T-cell (primary cell): ENCODE measurements at places on chromosomes 11 and 22.

DNA sequence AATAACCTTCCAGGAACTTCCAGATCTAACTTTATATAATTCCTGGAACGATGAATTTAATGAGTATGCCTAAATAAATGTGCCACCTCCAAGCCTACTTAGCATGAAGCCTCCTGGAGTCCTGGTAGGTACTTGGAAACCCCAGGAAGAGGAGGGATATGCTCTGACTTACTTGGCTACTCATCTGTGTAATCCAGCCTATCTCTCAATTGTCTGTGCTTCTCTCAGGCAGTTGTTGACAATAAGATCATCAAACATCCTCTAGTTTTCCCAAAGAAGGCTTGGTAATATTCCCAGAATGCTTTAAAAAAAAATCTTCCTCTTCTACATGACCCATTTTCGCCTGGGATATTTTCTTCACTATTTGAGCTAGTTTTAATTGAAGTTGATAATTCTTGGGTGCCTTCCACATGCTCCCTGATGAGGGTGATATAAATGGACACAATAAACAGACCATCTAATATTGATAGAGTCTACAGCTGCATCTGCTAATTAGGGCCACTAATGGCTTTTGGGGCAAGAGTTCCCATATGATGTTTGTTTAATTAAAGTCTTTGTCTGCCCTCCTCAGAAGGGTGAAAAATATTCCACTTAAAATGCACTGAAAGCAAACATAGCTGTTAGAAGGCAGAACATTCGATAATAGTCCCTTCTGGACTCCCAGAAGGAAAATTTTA, 75.5 kb upstream of the RAB38 start:
- no peaks in the 10 kb centered on the region for H3K27me3 ChIP-seq
- H3K36me3 ChIP-seq, result no peaks in the 10 kb centered on the region
- no peak overlapping the region for H3K27ac ChIP-seq

- H3K4me1 ChIP-seq, result no peaks in the 10 kb centered on the region
- H3K4me3 ChIP-seq, result no peak overlapping the region
- H3K36me3 ChIP-seq, result no peaks in the 10 kb centered on the region
- peaks cover 2% of the 10 kb centered on the region for H3K27me3 ChIP-seq
- no peak for DNase-seq
These were observed 10.8 kb upstream of the RASSF10 start for GRCh38 chr11:12998336-12998735.

DNA sequence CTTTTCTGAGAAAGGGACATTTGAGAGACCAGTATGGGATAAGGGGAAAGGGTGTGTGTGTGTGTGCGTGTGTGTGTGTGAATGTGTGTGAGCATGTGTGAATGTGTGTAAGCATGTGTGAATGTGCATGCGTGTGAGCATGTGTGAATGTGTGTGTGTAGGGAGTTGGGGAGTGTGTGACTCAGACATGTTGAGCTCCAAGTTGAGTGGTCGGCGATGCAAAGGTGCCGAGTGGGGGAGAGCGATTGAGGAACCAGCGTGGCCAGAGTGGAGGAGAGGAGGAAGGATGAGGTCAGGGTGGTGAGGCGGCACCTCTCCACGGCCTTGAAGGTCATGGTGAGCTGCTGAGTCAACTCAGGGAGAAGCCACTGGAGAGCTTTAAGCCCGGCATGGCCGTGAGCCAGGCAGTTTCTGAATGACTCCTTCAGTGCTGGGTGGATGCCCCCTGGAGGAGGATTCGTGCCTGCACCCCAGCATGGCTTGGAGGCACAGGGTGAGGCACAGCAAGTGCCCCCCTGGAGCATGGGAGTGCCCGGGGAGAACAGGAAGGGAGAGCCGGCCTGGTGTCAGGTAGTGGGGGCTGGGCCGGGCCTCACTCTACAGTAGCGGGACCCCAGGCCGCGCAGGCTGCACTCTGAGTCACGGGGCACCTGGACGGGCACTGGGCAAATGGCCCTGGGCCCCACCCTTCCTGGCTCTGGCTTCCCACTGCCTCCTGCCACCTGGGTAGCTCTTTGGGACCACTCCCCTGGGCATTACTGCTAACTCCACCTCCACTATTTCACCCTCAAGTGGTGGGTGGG, 8.2 kb upstream of the CCDC88B start:
- H3K27me3 ChIP-seq, result no peaks in the 10 kb centered on the region
- H3K27ac ChIP-seq, result no peak overlapping the region
- H3K4me3 ChIP-seq, result no peak overlapping the region
- DNase-seq, result peak; percentile 66
- H3K36me3 ChIP-seq, result peaks cover 7% of the 10 kb centered on the region

- peak overlapping the region; percentile 41 for H3K27ac ChIP-seq
- peaks cover 18% of the 10 kb centered on the region for H3K27me3 ChIP-seq
- DNase-seq, result no peak
- H3K36me3 ChIP-seq, result no peaks in the 10 kb centered on the region
- H3K4me3 ChIP-seq, result no peak overlapping the region
These were observed 39.4 kb downstream of the TRMU start for GRCh38 chr22:46374663-46375474.

DNA sequence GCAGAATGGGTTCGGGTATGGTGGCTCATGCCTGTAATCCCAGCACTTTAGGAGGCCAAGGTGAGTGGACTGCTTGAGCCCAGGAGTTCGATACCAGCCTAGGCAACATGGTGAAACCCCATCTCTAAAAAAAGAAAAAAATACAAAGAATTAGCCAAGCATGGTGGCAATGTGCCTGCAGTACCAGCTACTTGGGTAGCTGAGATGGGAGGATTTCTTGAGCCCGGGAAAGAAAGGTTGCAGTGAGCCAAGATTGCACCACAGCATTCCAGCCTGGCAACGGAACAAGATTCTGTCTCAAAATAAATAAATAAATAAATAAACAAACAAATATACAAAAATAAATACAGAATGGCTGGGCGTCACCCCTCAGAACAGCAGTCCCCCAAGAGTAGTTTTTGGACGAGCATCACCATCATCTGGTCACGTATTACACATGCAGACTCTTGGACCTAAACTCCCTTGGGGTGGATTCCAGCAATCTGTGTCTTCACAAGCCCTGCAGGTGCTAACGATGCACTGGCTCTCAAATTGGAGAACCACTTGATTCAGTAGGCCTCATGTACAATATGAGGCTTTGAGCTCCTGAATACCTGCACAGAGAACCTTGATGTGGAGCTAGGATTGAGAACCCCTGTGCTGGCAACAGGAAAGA, 33.5 kb downstream of the CLMP start:
- H3K4me3 ChIP-seq, result no peak overlapping the region
- peaks cover 5% of the 10 kb centered on the region for H3K4me1 ChIP-seq
- H3K27ac ChIP-seq, result no peak overlapping the region
- H3K27me3 ChIP-seq, result no peaks in the 10 kb centered on the region

- H3K4me1 ChIP-seq, result no peaks in the 10 kb centered on the region
- no peak for DNase-seq
- no peak overlapping the region for H3K4me3 ChIP-seq
- H3K27me3 ChIP-seq, result peaks cover 6% of the 10 kb centered on the region
- H3K27ac ChIP-seq, result no peak overlapping the region
These were observed 15.7 kb downstream of the TIMP3 start for GRCh38 chr22:32817137-32817730.

GRCh38 chr22:37912171-37912570, 6.1 kb downstream of the MICALL1 start:
- no peak overlapping the region for H3K4me3 ChIP-seq
- H3K27me3 ChIP-seq, result no peaks in the 10 kb centered on the region
- no peak for DNase-seq
- no peak overlapping the region for H3K27ac ChIP-seq
- peaks cover 16% of the 10 kb centered on the region for H3K4me1 ChIP-seq

DNA sequence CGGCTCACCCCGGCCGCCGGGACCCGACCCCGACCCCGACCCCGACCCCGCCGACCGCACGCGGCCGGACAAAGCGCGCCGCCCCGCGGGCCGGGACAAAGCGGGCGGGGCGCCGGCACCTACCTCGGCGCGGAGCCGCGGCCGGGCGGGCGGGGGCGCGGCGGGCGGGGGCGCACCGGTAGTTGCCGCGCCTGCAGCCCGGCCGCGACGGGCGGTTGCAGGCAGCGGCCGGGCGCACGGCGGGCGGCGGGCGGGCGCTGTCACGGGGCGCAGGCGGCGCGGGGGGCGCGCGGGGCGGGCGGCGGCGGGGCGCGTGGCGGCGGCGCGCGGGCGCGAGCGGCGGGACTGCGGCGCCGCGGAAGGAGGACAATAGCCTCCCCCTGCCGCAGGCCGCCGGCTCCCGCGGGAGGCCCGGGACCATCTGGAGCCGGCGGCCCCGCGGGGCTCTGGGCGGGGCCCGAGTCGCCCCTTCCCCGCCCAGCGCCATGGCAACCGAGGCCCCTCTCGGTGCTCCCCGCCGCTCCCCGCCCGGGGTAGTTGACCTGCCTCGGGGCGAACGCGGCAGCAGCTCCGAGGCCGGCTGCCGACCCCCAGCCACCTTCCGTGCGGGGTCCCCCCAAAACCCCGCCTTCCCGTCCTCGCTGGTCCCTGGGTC, 851 bp downstream of the SPTBN2 start:
- no peak for DNase-seq
- H3K27ac ChIP-seq, result no peak overlapping the region
- H3K36me3 ChIP-seq, result no peaks in the 10 kb centered on the region
- peaks cover 20% of the 10 kb centered on the region for H3K27me3 ChIP-seq
- H3K4me1 ChIP-seq, result peaks cover 2% of the 10 kb centered on the region
- H3K4me3 ChIP-seq, result no peak overlapping the region

DNA sequence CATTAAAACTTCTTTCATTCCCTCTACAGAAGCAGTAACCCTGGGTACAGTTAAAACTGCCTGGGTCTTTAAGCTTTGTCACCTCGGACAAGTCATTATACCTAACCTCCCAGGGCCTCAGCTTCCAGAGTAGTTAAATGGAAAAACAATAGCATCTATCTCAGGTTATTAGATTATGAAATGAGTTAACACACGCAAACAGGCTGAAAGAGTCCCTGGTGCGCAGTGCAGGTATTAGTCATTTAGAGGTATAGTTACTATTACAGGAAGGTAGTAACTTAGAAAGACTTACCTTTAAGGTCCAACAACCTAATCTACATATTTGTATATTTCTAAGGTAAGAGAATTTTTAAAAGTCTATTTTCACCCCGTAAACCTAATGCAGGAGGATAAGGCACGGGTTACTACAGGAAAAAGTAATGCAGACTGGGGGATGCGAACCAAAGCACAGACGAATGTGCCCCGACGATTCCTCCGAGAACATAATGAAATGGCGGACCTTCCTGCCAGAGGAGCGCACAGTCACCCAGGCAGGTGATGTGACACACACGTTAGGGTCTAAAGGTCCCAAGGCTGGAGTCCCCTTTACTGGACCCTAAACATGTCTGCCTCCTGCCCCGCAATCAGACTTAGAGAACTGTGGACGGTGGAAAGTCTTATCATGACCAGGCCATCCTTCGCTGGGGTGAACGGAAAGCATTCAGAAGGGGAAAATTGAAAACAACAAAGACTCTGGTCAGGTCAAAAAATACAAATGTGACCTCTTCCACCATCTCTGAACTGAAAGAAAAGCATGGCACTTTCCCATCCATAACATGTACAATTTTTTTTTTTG, 1.3 kb downstream of the NAP1L4 start:
- H3K27me3 ChIP-seq, result no peaks in the 10 kb centered on the region
- DNase-seq, result no peak
- H3K4me3 ChIP-seq, result peak overlapping the region; percentile 93
- peak overlapping the region; percentile 53 for H3K27ac ChIP-seq
- H3K36me3 ChIP-seq, result no peaks in the 10 kb centered on the region

GRCh38 chr11:2180789-2181370, 9.3 kb upstream of the TH start:
- H3K4me1 ChIP-seq, result no peaks in the 10 kb centered on the region
- no peak overlapping the region for H3K4me3 ChIP-seq
- no peak for DNase-seq
- no peak overlapping the region for H3K27ac ChIP-seq
- no peaks in the 10 kb centered on the region for H3K27me3 ChIP-seq

GRCh38 chr11:75667255-75667830, 1.5 kb downstream of the MAP6 start:
- H3K4me3 ChIP-seq, result peak overlapping the region; percentile 68
- DNase-seq, result no peak
- no peaks in the 10 kb centered on the region for H3K36me3 ChIP-seq
- H3K27ac ChIP-seq, result no peak overlapping the region
- peaks cover 38% of the 10 kb centered on the region for H3K27me3 ChIP-seq

- no peaks in the 10 kb centered on the region for H3K27me3 ChIP-seq
- no peaks in the 10 kb centered on the region for H3K4me1 ChIP-seq
- H3K27ac ChIP-seq, result no peak overlapping the region
- H3K36me3 ChIP-seq, result no peaks in the 10 kb centered on the region
- no peak overlapping the region for H3K4me3 ChIP-seq
- no peak for DNase-seq
These were observed 744.3 kb downstream of the NTM start for GRCh38 chr11:132114743-132115142.

DNA sequence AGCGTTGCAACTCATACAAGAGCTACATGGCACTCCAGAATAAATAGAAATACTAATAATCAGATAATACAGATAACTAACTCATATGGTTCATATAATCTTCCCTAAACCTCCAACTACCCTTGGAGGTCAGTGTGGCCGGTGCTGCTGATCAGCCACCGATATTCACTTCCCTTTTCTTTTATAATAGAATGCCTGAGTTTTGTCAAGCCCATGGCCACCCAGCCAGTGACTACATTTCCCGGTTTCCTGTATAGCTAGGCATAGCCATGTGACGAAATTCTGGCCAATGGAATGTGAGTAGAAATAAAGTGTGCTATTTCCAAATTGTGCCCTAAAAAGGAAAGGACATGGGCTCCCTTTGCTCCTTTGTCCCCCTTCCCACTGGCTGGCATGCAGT, 5.9 kb upstream of the CAT start:
- H3K4me3 ChIP-seq, result no peak overlapping the region
- no peaks in the 10 kb centered on the region for H3K36me3 ChIP-seq
- H3K27ac ChIP-seq, result no peak overlapping the region
- H3K27me3 ChIP-seq, result no peaks in the 10 kb centered on the region
- peaks cover under 1% of the 10 kb centered on the region for H3K4me1 ChIP-seq

DNA sequence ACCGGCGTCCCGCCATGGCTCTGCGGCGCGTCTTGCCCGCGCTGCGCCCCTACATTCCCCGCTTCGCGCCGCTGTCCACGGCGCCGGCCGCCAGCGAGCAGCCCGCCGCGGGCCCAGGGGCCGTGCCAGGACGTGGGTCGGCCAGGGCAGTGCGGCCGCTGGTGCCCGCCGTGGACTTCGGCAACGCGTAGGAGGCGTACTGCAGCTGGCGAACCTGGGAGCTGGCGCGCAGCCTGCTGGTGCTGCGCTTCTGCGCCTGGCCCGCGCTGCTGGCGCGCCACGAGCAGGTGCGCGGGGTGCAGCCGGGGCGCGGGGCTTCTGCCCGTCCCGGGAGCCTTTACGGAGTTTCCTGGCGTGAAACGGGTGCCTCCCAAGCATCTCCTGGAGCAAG, 20.1 kb downstream of the DGCR6L start:
- no peaks in the 10 kb centered on the region for H3K36me3 ChIP-seq
- no peak overlapping the region for H3K27ac ChIP-seq
- H3K4me3 ChIP-seq, result peak overlapping the region; percentile 77
- no peak for DNase-seq
- peaks cover 20% of the 10 kb centered on the region for H3K4me1 ChIP-seq
